Nucleus accumbens (tissue), 56 donors: ENCODE measurements at places on chromosomes 12 and 14.

DNA sequence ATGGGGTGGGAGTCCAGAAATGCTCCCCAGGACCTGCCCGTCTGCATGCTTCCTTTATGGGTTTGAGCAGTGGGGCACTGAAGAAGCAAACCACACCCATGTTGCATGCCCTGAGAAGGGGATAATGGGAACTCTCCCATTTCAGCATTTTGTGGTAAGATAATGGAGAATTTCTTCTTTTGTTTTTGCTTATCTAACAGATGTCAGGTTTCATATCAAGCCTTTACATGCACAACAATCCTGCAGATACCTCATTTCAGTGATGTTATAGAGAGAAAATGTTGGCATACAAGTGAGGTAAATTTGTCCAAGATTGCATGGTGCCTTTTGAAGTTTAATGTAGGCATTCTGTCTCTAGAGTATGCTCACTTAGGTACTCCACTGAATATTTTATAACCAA lies 177.0 kb downstream of the ALX1 start:
- DNase-seq, result no peak

- peak; percentile 10 for DNase-seq
Measured at GRCh38 chr14:76267322-76268046, 108.5 kb upstream of the ESRRB start.

DNA sequence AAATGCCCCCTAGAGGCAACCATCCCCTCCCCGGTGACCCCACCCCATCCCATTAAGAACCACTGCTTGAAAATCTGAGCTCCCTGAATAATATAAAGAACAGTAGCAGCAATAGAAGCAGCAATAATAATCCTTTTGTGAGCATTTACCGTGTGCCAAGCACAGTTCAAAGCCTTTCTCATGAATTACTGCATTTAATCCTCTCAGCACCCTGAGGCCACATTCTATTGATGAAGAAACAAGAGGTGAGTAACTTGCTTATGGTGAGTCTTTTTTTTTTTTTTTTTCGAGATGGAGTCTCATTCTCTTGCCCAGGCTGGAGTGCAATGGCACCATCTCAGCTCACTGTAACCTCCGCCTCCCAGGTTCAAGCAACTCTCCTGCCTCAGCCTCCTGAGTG lies 65.0 kb downstream of the KCNK10 start:
- no peak for DNase-seq

DNA sequence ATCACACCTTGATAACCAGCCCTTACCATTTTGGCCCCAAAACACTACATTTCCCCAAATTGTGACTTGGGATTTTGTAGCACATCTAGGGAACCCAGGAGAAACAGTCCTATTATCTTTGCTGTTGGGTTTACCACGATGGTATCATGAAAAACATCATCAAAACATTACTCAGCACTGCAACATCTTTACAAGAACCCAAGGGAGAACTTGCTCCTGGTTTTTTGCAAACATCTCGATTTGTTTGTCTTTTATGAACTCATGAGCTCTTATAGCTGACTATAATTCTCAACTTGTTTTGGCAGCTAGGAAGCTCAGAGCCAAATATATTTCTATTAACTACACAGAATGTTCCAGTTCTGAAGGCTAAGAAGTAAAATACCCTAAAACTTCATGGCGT lies 65.7 kb downstream of the TBX5 start:
- no peak for DNase-seq

GRCh38 chr14:29054119-29054518 lies 287.5 kb downstream of the FOXG1 start:
- no peak for DNase-seq

- DNase-seq, result no peak
Measured at GRCh38 chr12:29781188-29781587, 2.6 kb downstream of the TMTC1 start.

- no peak for DNase-seq
Measured at GRCh38 chr14:51289169-51289568, 49.1 kb downstream of the TMX1 start.

- no peak for DNase-seq
Measured at GRCh38 chr14:72800296-72800695, 93.6 kb downstream of the DPF3 start.

DNA sequence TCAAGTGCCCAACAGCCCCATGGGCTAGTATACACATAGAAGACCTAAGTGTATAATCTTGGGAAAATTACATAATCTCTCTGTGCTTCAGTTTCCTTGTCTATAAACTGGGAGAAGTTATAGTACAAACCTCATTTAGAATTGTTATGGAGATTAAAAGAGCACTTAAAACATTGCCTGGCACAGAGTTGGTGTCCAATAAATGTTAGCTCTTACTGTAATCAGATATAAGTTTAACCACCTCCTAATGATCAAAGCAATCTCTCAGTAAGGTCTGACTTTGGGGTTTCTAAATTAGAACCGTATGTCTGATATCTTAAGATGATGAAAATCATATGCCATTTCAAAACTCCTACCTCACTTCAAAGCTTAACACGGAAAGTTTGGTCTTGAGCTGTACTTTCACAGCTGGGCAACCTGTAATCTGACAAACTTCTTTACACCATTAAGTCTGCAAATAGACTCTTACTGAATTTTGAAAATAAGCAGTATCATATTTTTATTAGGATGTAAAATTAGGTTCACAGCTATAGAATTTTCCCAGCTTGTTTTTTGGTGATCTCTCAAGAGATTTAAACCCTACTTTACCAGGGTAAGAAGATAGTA lies 58.6 kb upstream of the MYBPC1 start:
- DNase-seq, result no peak

GRCh38 chr12:104656921-104657320 lies 200.2 kb downstream of the CHST11 start:
- no peak for DNase-seq

DNA sequence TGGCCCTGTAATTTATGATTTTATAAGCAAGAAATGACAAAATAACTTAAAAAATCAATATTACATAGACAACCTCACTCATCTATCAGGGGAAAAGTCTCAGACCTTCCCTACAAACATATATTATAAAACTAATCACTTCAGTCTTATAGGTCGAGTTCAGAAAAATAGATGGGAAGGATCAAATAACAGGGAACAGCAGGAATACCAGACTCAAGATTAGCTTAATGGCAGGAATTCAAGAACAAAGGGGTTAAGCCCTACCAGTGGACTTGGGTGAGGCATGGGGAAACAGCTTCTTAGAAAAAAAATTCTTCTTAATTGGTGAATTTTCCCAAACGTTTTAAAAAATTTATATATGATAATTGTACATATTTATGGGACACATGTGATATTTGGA lies 51.6 kb upstream of the CRY1 start:
- DNase-seq, result no peak

DNA sequence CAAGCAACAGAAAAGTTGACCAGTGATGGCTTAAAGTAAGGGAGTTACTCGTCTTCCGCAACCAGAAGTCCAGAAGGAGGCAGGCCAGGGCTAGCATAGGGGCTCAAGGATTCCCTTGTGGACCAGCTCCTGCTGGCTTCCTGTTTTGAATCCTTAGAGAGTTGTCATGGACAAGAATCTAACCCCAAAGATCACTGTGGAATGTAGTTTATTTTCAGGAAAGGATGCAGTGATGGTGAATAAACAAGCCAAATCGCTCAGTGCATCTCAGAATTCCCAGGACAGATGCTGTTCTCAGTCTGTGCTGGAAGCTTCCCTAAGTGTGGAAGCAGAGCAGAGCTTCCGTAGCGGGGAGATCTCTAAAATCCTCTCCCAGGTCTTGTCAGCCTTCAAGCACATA lies 311.3 kb downstream of the C12orf75 start:
- DNase-seq, result no peak

DNA sequence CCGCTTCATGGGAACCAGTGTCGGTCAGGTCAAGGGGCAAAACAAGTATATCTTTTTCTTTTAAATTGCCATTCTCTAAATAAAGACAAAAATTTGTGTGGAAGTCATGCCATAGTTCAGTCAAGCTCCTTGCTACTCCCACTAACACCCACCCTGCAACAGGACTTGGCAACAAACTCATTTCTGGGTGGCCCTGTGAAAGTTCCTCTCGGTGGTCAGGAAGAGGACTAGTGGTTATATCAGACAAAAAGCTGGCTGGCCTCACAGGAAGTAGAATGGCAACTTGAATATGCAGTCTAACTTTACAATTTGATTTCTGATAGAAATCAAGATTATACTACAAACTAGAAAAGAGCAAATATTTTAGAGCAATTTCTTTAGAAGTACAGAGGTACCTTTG lies 11.2 kb downstream of the DHRS7 start:
- no peak for DNase-seq

DNA sequence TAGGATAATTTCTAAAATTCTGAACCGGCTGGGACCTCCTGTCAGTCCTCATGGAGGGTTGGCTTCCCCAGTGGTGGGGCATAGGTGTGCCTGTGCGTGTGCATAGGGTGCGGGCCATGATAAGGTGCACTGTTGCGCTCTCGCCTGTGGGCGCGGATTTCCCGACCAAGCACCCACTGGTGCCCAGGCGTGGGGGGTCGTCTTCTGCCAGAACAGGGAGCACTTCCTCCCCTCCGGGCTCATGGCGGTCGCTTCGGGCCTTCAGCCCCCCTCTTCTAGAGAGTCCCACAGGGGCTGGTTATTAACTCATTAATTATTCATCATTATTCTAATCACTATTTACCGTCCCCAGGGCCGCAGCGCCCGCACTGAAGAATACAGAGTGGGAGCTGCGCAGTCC lies 2.8 kb downstream of the C1QL4 start:
- no peak for DNase-seq

DNA sequence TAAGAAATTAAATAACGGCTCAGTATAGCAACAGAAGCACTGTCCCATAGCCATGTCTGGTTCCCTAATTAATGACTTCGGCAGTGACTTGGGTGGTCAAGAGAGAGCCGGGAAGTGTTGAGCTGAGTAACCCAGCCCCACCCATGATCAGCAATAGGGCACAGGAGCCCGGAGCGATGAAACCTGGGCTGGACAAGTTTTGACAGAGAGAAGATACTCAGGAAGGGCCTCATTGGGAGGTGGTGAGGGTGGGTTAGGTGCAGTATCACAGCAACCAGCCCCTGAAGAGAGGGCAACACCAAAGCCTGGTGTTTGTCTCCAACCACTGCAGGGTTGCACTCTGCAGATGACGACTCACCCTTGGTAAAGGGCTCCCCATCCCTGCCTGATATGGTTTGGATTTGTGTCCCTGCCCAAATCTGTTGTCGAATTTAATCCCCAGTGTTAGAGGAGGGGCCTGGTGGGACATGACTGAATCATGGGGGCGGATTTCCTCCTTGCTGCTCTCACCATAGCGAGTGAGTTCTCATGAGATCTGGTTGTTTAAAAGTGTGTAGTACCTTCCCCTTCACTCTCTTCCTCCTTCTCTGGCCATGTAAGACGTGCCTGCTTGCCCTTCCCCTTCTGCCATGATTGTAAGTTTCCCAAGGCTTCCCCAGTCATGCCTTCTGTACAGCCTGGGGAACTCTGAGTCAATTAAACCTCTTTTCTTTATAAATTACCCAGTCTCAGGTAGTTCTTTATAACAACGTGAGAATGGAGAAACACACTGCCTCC lies 124.9 kb upstream of the MED13L start:
- DNase-seq, result no peak

DNA sequence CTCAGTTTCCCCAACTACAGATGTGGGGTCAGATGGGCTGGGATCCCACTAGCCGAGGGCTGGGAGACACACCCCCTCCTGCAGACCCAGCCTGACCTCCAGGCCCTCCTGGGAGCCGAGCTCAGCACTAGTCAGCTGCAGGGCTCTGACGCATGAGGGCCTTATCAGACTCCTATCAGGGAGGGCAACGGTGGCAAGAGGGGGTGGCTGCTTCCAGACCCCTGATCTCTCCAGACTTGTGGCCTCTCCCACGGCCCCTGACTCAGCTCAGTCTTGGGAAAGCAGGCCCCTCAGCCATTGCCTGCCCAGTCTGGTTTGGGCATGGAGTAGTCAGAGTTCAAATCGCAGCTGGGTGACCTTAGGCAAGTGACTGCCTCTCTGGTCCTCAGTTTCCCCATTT lies 2.5 kb downstream of the RASAL1 start:
- DNase-seq, result no peak

- no peak for DNase-seq
Measured at GRCh38 chr12:123335490-123335889, 29.2 kb downstream of the SBNO1 start.

GRCh38 chr14:64915029-64915424 lies 772 bp downstream of the CHURC1 start:
- no peak for DNase-seq

- DNase-seq, result no peak
Measured at GRCh38 chr14:37263656-37264236, 66.0 kb downstream of the MIPOL1 start.

GRCh38 chr12:122395319-122395718 lies 27.1 kb downstream of the CLIP1 start:
- no peak for DNase-seq
